HEK293T (cell line): ENCODE measurements at places on chromosomes 5 and 9.

DNA sequence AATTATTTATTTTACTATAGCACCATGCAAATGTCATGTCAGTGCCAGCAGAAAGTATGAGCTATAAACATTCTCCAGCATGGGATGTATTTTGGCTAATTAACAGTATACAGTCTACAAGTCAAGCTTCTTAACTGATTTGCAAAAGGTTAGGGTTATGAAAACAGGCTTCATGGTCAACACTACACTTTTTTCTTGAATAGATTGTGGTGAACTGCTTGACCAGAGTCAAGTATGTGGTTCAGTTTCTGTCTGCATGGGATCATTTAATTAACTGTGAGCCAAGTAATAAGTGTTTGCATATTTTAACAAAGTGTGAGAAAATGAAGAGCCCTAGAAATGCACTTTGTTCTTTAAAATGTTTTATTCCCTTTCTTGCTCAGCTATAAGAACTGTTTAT is 14.5 kb upstream of the GNAQ start:
- DNase-seq, result no peak

DNA sequence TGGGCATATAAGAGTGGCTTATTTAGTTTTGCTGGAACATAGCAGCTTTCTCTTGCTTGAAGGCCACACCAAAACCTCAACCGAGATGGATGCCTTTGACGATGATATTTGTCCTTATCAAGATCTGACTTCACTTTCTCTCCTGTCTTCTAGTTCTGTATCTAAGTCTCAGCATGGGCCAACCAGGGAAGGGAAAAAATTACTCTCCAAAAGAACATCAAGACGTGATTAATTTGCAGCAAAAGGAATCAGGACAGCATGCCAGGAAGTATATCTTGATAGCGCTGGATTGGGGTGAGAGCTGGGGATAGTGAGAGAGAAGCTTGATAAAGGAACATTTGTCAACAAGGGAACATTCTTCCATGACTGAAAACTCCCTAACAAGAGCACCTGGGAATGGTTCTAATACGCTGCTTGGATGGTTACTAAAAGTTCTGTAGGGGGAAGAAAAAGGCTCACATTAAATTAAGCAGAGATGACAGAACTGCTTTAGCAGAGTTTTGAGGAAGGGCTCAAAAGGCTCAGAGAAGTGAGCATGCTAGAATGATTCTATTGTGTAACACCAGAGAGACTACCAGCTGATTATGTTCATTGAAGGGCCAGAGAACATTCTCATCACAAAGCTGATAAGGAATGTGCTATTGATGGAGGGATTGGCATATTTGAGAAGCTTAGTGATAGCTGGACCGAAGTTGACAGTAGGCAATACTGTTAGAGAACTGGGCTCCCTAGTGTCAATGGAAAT is 21.6 kb upstream of the ANXA1 start:
- DNase-seq, result no peak

GRCh38 chr5:71922584-71923106 is 184.6 kb upstream of the MAP1B start:
- DNase-seq, result no peak

GRCh38 chr9:131116281-131117120 is 8.9 kb upstream of the NUP214 start:
- no peak for DNase-seq

DNA sequence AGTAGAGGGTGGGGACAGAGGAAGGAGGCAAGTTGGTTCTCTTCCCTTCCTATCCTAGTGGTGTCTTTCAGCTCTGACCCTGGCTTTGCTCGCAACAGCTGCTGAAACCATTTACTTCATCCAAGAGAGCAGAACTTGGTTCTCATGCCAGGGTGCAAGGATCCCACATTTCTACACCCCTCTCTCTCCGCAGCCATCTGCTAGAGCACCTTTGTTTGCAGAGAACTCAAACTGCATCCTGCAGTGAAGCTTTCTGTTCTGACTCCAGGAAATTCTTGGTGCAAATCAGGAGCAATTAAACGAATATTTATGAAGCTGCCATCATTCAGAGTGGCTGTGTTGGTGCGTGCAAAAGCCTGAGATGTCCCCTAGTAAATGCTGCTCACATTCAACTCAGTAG is 31.9 kb downstream of the NEUROG1 start:
- no peak for DNase-seq

DNA sequence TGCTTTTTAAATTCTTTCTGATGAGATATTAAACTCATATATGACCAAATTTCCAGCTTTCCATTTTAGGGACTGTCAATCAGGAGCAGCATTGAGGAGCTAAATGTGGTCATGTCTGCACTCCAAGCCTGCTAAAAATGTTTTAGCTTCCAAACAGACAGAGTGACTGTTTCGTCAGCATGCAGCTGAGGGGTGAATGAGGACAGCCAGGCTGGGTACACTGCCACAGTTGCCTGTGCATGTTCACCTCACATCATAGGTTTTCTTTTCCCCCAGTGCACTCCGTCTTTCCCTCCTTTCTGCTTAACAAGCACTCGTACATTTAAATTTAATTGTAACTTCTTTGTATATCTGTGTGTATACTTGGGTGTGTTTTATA is 138.1 kb downstream of the ARRDC3 start:
- no peak for DNase-seq

- no peak for DNase-seq
These were observed 89.8 kb downstream of the NTRK2 start for GRCh38 chr9:84759300-84759750.

- DNase-seq, result no peak
These were observed 218.9 kb downstream of the ARL15 start for GRCh38 chr5:54091307-54092130.
